ENCODE measurements at places on chromosomes 3 and 15.

DNA sequence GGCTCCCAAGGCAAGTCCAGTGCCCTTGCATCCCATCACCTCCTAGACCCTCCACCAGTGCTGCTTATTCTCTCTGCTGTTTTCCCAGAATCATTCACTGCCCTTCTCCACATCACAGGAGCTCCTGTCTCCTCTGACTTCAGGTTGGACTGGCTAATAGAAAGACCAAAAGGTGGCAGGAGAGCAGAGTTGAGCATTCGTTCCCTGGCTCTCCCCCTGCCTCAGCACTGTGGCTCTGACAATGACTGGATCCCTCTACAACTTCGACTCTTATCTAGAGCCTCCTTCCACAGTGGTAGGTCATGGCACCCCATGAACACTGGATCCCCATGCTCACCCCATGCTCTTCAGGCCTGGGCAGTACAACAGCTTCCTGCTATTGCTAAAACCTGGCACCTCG lies 243.6 kb downstream of the LRRN1 start:
- DNase-seq: no peak

DNA sequence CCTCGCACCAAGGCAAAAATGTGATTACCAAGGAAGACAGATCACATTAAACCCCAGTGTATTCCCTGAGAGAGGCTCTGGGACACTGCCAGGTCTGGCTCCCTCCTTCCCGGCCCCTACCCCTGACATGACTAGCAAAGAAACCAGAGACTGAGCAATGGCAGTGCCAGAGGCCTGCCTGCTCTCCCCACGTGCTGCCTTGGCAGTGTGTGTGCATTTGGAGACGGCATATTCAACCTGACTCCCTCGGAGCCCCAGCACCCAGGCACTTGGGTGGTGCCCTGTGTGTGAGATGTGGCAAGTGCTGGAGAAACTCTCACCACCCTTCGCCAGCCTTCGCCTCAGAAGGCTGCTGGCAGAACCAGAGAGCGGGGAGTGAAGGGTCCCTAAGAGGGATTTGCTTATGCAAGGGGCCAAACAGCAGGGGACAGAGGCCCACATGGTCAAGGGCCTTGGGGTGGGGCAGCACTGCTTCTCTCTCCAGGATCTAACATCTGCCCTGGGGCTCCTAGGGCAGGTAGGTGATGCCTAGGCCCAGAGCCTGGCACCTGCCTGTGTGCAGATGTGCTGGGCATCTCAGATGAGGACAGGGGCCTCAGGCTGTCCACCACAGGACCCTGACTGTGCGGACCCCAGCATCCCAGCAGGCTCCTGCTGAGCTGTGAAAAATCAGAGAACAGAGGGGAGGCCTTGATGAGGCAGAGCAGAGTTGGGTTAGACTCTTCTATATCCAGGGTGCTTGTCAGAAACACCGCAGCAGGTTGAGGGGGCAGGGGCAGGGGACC lies 23.6 kb upstream of the PLXNA1 start:
- no peak for DNase-seq

- DNase-seq: no peak
Measured at GRCh38 chr3:169992156-169992555, 25.5 kb downstream of the SEC62 start.

- no peak for DNase-seq
Measured at GRCh38 chr15:27686369-27686768, 412.7 kb downstream of the OCA2 start.

DNA sequence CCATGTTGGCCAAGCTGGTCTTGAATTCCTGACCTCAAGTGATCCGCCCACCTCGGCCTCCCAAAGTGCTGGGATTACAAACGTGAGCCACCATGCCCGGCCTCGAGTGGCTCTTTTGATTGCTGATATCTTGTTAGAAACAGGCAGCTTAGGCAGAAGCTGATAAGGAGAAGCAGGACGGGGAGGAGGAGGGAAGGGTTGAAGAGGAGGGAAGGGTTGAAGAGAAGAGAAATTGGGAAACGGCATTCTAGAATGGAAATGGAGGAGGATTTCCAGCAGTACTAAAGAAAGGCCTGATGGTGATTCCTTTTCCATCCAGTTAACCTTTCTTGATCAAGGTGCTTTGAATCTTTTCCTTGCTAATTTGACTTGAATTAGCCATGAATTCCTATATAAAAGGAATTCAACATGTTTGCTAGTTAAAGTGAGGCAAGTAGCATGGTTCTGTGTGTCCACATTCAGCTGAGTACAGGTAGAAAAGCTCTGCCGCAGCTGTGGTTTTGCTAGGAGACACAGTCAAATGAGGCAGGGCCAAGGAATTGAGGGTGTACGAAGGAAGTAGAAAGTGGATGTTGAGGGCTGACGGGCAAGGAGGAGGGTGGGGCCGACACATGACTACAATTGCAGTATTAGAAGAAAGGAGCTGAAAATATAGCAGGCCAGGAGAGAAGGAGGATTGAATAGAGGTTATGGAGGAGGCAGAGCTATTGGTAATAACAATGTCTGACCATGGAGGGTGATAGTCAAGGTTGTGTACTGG lies 27.2 kb upstream of the ATP1B3 start:
- no peak for DNase-seq

- no peak for DNase-seq
Measured at GRCh38 chr15:73985101-73985873, 6.8 kb downstream of the STOML1 start.

- DNase-seq: no peak
Measured at GRCh38 chr3:29494305-29495036, 213.6 kb downstream of the RBMS3 start.

DNA sequence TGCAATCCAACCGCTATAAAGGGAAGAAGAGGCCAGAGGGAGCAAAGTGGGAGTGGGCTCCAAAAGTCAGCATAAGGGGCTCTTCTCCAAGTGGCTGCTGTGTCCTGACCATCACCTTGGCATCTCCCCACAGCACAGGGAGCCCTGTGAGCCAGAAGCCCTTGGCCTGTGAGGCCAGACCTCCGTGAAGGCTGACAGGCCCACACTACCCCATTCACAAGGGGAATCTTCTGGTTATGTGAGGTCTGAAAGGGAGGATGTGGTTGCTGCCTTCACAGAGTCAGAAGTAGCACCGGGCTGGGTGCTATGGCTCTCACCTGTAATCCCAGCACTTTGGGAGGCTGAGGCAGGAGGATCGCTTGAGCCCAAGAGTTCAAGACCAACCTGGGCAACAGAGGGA lies 2.6 kb upstream of the ULK3 start:
- DNase-seq: peak; percentile 5

- no peak for DNase-seq
Measured at GRCh38 chr3:59313365-59313764, 263.5 kb upstream of the CFAP20DC start.

DNA sequence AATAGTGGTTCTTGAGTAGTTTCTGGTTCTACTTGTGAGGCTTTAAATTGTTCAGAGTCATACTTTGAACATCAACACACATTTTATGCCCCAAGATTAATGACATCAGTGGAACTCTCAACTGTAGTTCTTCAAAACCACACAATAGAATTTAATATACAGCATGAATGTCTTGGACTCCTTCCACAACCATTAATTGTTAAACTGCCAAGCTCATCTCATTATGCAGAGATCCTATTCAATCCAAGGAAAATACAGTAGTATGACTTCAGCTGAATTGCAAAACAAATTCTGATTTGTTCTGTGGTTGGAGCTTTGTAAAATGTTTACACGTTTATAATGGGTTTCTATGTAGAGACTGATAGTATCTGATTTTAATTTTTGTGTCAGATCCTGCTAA lies 199.2 kb upstream of the SLC2A2 start:
- DNase-seq: no peak

DNA sequence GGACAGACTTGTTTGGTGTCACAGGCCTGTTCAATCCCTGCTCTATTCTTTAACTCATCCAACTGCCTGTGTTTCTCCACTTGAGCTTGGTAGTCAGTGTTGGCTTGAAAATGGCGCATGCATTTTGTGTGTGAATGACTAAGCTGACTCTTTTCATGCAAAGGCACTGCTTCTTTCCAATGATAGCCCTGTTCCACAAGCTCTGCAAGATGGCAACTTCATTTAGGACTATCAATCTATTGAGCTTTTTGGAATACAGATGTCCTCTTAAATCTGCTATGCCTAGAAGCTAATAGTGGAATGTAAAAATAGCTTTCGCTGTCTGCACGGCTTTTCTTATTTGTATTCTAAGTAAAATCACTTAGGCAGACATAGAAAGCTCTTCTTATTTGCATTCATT lies 33.6 kb upstream of the SYNPR start:
- no peak for DNase-seq
